Inflammatory macrophage (primary cell): ENCODE measurements at places on chromosomes 5 and 9.

- DNase-seq: no peak
These were observed 43.8 kb downstream of the PRR16 start for GRCh38 chr5:120507800-120508463.

DNA sequence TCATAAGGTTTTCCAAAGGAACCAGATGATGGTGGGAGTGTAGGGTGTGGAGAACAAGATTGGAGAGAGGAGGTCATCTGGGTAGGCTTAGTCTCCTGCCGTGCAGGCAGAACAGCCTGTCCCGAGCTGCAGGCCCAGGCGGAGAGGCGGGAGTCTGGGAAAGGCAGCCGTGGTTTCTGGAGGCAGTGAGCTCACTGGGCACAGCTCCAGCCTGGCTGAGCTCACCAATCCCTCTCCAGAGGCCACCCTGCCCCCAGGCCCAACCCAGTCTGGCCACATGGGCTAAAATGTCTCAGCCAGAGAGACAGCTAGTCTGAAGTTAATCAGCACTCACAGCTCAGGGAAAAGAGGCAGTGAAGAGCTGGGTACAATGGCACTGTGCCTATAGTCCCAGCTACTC, 12.3 kb downstream of the P4HA2 start:
- no peak for DNase-seq

DNA sequence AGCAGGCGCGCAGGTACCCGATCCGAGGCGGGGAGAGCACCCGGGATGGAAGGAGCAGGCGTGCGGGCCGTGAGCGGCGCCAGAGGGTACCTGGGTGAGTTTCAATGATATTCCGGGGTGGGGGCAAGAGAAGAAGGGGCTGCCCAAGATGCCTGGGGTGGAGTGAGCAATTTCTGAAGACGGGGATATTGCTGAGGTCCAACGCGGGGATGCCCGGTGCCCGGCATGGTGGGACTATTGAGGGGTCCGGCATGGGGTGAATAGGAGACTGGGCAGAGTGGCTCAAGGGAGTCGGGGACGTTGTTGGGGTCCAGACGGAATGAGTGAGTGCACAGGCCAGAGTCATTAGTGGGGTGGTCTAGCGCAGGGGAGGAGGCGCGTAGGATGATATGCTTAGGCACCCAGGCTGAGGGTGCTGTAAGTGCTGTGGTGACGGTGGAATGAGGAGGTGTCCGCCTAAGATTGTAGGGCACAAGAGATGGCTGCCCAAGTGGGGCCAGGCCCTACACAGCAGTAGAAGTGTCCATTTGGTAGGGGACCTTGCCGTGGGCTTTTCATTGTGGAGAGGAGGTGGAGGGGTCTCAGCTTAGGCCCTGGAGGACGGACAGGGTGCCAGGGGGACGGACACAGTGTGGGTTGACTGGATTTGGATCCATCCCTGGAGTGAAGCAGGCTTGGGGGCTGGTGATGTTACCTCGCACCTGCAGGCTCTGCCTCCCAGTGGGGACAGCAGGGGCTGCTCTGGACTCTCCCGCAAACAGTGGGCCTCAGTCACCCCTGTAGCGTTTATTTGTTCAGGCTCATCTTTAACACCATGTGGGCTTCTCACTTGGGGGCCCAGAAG, 719 bp downstream of the MIGA2 start:
- no peak for DNase-seq

- no peak for DNase-seq
These were observed 53.8 kb upstream of the EDIL3 start for GRCh38 chr5:84438456-84438855.

- no peak for DNase-seq
These were observed 195.9 kb downstream of the SGCD start for GRCh38 chr5:156522651-156523529.
